ENCODE measurements at places on chromosomes 4 and X.

DNA sequence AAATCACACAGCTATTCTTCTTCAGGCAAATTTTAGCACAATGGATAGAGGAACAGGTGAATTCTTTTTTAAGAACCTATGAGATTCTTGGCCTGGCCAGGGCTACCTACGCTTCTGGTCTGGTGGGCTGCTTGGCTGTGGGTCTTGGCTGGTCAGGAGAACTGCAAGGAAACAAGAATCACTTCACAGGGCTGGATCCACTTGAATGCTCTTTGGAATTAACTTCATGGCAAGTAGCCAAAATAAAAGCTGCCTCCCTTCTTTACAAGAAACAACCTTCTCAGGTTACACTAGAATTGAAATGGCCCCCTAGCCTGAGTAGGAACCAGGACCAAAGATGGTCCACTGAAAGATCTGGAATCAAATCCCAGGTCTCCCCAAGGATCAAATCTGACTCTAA is 519.1 kb downstream of the IQCM start:
- DNase-seq = no peak

GRCh38 chr4:7191546-7192251 is 639 bp upstream of the SORCS2 start:
- DNase-seq = no peak

DNA sequence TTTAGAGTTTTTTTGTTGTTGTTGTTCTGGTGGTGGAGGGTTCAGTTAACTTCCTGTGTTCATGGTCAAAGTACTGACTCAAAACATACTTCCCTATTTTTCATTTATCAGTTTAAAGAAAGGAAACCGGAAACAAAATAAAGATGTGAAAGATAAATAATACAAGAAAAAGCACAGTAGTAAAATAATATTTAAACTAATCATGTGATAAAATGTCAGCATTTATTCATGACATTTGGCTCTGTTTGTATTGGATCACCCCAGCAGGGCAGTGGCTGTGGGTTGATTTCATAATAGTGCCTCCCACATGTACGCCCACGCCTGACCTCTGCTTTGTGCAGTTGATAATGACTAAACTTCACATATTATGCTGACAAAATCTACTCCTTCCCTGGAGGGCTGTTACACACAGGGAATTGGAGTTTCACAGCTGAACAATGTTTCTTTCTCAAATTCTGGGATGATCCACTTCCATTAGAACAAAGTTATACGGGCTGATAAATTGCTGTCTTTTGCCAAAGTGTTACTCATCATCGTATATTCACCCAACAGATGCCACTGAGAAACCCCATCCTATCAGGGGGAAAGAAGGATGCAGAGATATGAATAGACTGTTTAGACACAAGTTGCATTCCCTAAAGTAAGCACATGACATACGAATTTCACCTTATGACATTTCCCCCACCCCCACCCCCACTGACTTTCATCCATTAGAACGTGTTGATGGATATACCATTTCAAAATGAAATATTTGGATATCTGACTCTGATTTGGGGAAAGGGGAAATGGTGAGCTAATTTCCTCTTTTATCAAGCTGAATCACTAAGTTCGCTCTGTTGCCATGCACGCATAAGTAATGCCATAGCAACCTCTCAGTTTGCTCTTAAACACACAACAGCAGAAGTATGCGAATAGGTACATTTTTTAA is 48.3 kb downstream of the AMELX start:
- peak; percentile 9 for DNase-seq

DNA sequence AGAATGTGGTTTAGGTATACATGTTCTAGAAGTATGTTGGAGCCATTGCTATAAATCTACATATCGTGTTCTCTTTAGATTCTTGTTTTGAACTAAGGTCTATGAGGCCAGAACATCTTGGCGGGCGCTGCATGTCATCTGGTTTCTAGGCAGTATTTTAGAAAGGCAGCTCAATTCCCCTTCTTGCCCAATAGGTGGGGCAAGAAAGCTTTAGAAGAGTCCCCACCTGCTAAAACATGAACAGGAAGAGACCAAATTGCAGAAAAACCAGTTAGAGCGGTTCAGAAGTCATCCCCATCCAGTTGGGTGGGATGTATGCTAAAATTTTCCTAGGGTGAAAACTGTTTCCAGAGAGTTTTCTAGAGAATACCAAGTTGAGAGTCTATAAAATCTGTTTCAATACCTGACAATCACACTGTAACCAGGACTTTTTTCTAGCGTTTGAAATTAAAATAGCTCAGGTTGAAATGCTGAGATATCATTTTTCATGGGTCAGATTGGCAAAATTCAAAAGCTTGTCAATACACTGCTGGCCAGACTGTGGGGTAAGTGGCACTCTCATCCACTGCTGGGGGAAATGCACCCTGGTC is 17.5 kb upstream of the SH3KBP1 start:
- peak; percentile 64 for DNase-seq

GRCh38 chr4:141788169-141788915 is 152.0 kb downstream of the IL15 start:
- DNase-seq = no peak

GRCh38 chr4:123878976-123879375 is 482.4 kb downstream of the SPRY1 start:
- DNase-seq = no peak

DNA sequence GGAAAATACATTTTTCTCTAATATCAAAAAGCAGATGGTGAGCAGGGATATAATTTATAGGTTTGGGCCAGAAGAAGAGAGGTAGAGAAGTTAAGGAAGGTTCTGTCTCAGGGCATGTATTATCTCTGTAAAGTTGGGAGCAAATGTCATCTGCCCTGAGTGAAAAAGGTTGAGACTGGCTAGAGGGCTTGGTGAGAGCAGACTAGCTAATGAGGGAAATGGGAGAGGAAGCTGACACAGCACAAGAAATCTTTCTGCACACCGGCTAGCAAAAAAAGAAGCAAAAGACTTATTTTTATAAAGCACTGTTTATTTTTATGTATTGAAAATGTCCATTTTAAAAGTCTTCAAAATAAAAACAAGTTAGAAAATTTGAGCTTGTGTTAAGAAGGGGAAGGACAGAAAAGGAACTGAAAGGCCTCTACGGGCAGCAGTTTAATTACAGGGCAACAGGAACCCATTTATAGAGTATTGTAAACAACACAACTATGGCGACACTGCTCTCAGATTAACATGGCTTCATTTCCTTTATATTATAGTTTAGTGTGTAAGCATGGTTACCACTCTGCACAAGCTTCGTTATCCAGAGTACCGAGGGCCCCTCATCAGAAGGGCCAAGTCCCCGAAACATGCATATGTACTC is 17.4 kb downstream of the CD40LG start:
- DNase-seq = no peak

GRCh38 chr4:177117256-177117655 is 192.4 kb upstream of the NEIL3 start:
- DNase-seq = no peak

DNA sequence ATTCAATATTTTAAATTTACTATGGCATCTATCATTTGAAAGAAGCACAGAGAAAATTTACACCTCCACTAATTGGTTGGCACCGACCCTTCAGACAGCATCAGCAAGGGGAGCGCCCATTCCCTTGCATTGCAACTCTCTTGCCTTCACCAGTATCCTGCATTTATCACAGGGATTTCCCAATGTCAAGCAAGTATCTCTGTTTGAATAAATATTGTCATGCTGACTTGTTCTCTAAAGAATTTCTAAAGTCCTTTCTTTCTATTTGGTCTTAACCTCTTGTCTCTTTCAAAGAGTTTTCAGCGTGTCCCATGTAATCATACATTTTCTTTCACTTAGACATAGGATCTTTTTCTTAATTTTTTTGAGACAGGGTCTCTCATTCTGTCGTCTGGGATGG is 10.4 kb downstream of the DCTD start:
- DNase-seq = no peak

DNA sequence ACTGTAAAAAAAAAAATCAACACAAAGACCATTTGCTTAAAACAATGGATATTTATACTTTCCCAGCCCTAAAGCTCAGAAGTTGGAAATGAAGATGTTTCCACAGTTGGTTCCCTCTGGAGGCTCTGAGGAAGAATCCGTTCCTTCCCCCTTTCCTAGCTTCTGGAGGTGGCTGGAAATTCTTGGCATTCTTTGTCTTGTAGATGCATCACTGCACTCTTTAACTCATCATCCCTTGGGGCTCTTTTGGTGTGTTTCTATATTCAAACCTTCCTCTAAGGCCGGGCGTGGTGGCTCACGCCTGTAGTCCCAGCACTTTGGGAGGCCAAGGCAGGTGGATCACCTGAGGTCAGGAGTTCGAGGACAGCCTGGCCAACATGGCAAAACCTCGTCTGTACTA is 78.7 kb downstream of the VCX3A start:
- DNase-seq = no peak

GRCh38 chr4:24921491-24921890 is 8.6 kb upstream of the CCDC149 start:
- no peak for DNase-seq

GRCh38 chrX:131783555-131784308 is 239.4 kb upstream of the STK26 start:
- DNase-seq = no peak

- DNase-seq = no peak
These were observed 7.7 kb downstream of the IRF2 start for GRCh38 chr4:184466634-184467033.

GRCh38 chr4:156635051-156635450 is 336.5 kb downstream of the PDGFC start:
- no peak for DNase-seq

- no peak for DNase-seq
These were observed 17.4 kb downstream of the ZFYVE28 start for GRCh38 chr4:2400841-2401609.

- no peak for DNase-seq
These were observed 19.0 kb downstream of the MRPL1 start for GRCh38 chr4:77881460-77882295.

DNA sequence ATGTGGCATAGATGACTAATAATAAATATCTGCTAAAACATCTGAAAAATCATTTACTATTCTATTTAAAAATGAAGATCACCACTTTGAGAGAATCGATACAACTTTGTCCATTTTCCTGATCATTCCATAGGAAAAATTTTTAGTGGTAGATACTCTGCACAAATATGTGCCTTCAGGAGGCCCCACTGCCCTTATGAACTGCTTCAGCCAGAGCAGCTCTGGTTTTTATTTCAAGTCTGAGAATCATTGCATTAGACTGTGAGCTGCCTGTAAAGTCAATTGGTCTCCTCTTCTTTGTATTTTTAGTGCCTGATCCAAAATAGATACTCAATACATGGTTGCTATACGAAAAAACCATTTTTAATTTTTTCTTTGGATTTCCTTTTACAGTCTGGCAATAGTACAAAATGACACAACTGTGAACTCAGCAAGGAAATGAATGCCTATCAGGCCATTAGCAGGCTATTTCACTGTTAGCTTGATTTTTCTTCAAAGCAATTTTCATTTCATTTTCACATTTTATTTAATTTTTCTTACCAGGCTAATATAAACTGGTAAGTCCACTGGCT is 69.1 kb downstream of the SHISA3 start:
- DNase-seq = no peak

GRCh38 chr4:170083541-170083940 is 6.2 kb downstream of the AADAT start:
- DNase-seq = no peak

DNA sequence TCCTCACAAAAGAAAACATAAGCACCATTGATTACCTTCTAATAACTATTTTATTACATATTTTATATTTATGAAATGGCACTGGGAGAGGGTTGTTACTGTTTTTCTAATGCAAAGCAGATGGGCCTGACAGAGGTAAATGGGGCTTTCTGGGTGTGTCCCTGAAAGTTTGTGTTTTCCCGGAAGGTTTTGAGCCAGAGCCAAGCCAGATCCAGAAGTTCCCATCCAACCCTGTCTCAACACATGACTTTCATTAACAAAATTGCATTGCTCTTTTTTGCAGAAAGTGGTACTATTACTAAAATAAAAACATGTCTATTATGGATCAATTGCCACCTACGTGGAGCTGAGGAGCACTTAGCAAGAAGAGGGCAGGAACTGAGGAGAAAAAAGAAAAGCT is 181.3 kb downstream of the RAB28 start:
- DNase-seq = no peak

DNA sequence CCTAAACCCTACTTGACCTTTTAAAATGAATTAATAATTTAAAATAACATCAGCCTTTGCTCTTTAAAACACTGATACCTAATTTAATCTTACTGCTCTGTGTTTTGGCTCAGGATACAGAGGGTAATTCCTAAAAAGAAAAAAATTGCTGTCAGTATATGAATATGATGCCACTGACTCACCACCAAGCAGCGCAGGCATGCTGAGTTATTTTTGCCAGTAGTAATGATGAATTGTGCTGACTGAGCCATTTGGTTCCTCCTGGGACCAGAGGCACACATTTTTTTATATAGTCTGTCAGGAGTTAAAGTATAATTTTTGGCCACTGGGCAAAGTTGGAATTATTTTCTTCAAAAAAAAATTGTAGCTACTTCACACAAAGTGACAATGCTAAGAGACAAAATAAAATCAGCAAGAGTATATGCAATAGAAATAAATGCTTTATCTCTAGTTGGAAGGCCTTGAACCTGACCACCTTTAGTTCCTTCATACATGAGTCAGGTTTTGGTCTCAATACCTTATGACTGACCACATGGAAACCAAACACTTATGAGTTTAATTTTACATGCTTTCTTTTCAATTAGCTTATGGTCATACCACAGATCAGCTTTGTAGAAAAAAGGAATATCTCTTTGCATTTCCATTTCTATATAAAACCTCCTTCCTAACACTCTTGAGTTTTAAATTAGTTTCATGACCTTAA is 115.1 kb downstream of the PPP3CA start:
- DNase-seq = no peak

GRCh38 chr4:16048619-16049419 is 35.0 kb downstream of the PROM1 start:
- DNase-seq = no peak

- no peak for DNase-seq
These were observed 49.5 kb downstream of the PSAPL1 start for GRCh38 chr4:7384929-7385890.

- no peak for DNase-seq
These were observed 715.0 kb downstream of the GRID2 start for GRCh38 chr4:93018806-93019205.

GRCh38 chr4:152938237-152938947 is 2.3 kb downstream of the FHDC1 start:
- no peak for DNase-seq

DNA sequence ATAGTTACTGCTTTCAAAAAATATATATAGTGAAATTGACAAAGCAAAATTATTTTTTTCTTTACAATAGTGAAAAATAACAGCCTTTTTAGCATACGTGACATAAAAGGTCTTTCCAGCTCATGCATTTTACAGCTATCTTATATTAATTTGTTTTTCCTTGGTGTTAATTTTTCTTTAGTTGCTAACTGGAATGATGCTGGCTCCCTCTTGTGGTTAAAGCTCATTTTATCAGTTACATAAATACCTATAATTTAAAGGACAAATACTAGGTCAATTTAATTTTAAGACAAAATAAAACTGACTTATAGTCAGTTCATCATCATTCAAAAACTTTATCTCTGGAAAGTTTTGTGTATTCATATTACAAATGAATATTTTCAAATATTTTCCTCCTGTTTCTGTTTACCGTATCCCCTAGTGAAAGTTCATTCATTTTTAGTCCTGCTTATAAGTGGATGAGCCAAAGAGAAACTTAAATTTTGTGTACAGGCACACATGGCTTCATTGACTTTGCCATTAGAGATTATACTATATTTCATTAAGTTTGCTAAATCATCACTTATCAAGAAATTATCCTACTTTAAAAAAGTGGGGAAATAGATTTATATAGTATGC is 9.9 kb upstream of the ANAPC4 start:
- peak; percentile 51 for DNase-seq
